Kidney (tissue), 22 donors: ENCODE measurements at places on chromosomes 12 and 14. TPM values are rescaled to one million over a fixed set of nuclear protein-coding genes. Genes with fewer than 3 reads are reported as not detected.

- no peak for DNase-seq
Measured at GRCh38 chr12:121652767-121653497, 16.5 kb downstream of the MORN3 start.

Gene FAM181A
- not detected for polyA plus RNA-seq

Gene TAS2R30
- polyA plus RNA-seq = not detected

Gene PTPRR
- 0.86 TPM for polyA plus RNA-seq

GRCh38 chr12:94699801-94700200 is 49.4 kb upstream of the TMCC3 start:
- peak; percentile 64 for DNase-seq

- no peak for DNase-seq
Measured at GRCh38 chr14:68677901-68678300, 115.0 kb downstream of the ZFP36L1 start.

- DNase-seq = no peak
Measured at GRCh38 chr14:86780461-86780860, 1212.5 kb downstream of the GALC start.

DNA sequence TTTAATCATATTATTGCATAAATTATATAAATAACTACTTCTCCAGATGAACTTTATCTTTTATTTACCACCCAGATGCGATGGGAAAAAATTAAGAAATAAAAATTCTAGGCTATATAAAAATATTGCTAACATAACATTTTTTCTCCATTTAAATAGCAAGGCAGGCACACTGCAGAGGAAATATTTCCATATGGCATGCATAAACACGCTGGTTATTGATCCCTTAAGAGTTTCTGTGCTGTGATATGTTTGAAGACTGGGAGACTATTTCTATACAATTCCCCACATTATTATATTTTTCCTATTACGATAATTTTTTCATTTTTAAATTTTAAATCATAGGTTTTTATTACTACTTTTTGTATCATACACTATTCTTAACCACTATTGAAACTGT is 131.5 kb downstream of the C12orf50 start:
- DNase-seq = no peak

Gene LGR5
- polyA plus RNA-seq = not detected

DNA sequence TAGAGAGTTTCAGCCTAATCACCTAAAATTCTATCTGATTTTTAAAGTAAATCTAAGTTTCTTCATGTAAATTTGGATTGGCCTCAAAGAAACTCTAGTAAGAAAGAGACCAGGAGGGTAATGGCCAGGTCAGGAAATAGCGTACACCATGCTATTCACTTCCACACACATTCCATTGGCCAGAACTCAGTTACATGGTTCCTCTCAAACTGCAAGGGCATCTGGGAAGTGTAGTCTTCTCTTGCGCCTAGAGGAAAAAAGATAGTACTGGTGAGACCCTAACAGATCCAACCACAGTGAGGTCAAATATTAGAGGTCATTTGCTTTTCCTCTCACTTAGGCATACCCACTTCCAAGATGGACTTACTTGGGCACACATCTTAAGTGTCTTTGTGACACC is 39.1 kb downstream of the MBIP start:
- no peak for DNase-seq

GRCh38 chr14:30620178-30620577 is 1.9 kb upstream of the SCFD1 start:
- no peak for DNase-seq

DNA sequence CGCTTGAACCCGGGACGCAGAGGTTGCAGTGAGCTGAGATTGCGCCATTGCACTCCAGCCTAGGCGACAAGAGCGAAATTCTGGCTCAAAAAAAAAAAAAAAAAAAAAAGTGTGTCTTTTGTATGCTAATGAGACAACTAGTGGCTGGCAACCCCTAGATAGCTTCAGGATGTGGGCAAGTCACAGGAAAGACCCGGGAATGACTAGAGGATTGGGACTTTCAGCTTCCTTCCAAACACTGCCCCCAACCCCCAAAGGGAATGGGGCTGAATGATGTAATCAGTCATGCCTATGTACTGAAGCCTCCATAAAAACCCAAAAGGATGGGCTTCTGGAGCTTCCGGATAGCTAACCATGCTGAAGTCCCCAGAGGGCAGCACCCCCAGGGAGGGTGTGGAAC is 28.6 kb downstream of the USP44 start:
- no peak for DNase-seq

GRCh38 chr14:20383636-20384035 is 29.7 kb downstream of the TEP1 start:
- DNase-seq = no peak
